Stimulated activated CD8-positive, alpha-beta memory T cell treated with anti-CD3 and anti-CD28 coated beads, Interleukin-7, amount 100 ng/mL, for 1 hour (primary cell): ENCODE measurements at places on chromosomes 2 and 18.

DNA sequence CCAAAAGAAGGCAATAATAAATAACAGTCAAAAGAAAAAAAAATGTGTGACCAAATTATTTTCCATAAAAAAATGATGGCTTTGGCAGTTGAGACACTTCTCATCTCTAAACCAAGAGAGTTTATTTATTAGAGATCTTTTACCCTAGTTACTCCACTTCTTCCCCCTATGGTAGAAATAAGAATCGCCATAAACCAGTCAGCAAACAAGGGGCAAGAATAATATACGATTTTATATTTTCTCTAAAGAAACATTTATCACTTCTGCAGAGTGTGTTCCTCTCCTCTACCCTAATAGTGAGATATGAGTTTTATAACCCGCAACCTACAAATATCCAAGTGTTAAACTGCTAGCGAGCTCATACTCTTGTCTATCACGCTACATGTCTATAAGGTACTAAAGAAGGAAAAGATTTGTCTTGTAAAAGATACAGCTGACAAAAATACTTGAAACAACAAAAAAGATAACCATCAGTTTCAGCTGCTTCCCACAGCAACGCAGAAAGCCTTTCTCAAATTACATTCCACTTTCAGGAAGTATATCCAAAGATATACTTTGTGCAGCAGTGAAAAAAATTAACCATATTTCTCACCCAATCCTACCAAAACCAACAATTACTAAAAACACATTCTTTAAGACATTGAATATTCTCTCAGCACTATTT, 2.3 kb downstream of the RNF103 start:
- no peak for DNase-seq

- no peak for DNase-seq
Measured at GRCh38 chr18:23067236-23067635, 68.0 kb upstream of the CABLES1 start.

GRCh38 chr2:234451852-234452625, 44.8 kb downstream of the ARL4C start:
- no peak for DNase-seq

- no peak for DNase-seq
Measured at GRCh38 chr2:157290525-157290924, 33.0 kb downstream of the GALNT5 start.

DNA sequence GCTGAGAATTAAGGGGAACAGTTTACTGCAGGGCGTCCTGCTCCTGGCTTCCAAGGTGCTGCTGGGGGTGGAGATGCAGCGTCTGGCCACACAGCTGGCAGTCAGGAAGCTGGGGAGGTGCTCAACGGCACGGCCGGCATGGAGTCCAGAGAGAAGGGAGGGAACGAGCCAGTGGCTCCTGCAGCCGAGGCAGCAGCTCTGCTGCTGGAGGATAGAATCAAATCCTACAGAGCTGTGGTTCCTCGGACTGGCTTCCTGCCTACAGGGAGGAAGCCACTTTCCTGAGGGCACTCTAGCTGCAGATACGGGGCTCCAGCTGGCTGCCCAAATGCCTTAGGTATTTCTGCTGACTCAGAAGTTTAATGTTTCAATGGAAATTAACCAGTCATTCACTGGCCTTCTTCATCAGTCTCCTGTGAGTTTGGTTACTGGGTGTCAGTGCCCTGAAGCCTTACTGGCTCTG, 266.3 kb downstream of the TWIST2 start:
- DNase-seq = no peak

DNA sequence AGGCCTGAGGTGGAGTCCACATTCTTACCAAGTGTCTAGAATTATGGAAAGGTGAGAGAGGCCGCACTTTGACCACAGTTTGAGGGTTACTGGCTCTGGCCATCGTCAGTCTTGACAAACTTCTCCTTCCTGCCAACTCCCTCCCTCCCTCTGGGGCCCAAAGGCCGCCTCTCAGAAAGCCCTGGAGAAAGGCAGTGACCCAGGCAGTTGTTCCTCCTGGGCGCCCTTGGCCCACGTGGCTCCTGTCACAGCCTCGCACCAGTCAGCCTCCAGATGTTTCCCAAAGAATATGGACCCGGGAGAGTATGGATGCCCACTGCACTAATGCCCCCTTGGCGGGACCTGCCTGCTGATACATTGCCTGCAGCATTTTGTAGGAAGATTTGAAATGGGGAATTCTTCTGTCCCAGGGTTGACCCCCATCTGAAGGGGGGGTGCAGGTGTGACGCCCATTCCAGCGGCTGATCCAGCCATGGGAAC, 61.7 kb downstream of the ASB1 start:
- no peak for DNase-seq

DNA sequence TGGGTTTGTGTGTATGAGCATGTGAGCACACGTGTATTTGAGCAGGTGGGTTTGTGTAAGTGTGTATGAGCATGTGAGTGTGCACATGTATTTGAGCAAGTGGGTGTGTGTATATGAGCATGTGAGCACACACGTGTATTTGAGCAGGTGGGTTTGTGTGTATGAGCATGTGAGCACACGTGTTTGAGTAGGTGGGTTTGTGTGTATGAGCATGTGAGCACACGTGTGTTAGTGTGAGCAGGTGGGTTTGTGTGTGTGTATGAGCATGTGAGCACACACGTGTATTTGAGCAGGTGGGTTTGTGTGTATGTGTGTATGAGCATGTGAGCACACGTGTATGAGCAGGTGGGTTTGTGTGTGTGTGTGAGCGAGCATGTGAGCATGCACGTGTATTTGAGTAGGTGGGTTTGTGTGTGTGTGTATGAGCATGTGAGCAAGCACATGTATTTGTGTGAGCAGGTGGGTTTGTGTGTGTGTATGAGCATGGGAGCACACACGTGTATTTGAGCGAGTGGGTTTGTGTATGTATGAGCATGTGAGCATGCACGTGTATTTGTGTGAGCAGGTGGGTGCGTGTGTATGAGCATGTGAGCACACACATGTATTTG, 169.7 kb downstream of the TWIST2 start:
- DNase-seq = no peak

- no peak for DNase-seq
Measured at GRCh38 chr2:85133751-85134254, 611 bp downstream of the TCF7L1 start.

- DNase-seq = no peak
Measured at GRCh38 chr18:2180586-2180985, 390.7 kb downstream of the METTL4 start.
